Smooth muscle cell of bladder (primary cell): ENCODE measurements at places on chromosomes 7 and 10. TPM values are rescaled to one million over a fixed set of nuclear protein-coding genes. Genes with fewer than 3 reads are reported as not detected.

The TMEM139 gene
- total RNA-seq = not detected in 2 replicates

The DRGX gene
- total RNA-seq = not detected in 2 replicates

The ETV1 gene
- total RNA-seq = 7.4 and 9.2 TPM in 2 replicates

The PHKG1 gene
- 0.43 and 0.55 TPM in 2 replicates for total RNA-seq

The RAPGEF5 gene
- total RNA-seq = 1.1 and 2.4 TPM in 2 replicates

The ADAMTS14 gene
- total RNA-seq = 5.5 and 10.6 TPM in 2 replicates

The SPDYE6 gene
- total RNA-seq = not detected in 2 replicates

The HECW1 gene
- 3.1 and 3.8 TPM in 2 replicates for total RNA-seq

The CFAP69 gene
- total RNA-seq = 7.7 and 10.4 TPM in 2 replicates

The TRIL gene
- 0.71 and 1.3 TPM in 2 replicates for total RNA-seq

The PRKCQ gene
- total RNA-seq = under 0.01 and 0.09 TPM in 2 replicates

The ZNF425 gene
- total RNA-seq = 4.4 and 5.8 TPM in 2 replicates

The AKR1D1 gene
- not detected in 2 replicates for total RNA-seq

The RPEL1 gene
- under 0.01 TPM in 1 of 2 replicates, not detected in the other for total RNA-seq

The NOC3L gene
- 19.3 and 26.3 TPM in 2 replicates for total RNA-seq

The AP4M1 gene
- total RNA-seq = 22.0 and 29.0 TPM in 2 replicates

The MAPK8 gene
- 28.6 and 31.1 TPM in 2 replicates for total RNA-seq

The SSC4D gene
- 0.28 and 0.55 TPM in 2 replicates for total RNA-seq

The CLDN4 gene
- total RNA-seq = 0.14 and 1.5 TPM in 2 replicates

The EGFR gene
- 21.5 and 24.2 TPM in 2 replicates for total RNA-seq

The NPSR1 gene
- not detected in 2 replicates for total RNA-seq

The CTTNBP2 gene
- 0.28 and 2.3 TPM in 2 replicates for total RNA-seq
